Stimulated activated CD4-positive, alpha-beta T cell treated with anti-CD3 and anti-CD28 coated beads, Interleukin-1b, Interleukin-23, amount 100 ng/mL, for 1 hour (primary cell): ENCODE measurements at places on chromosomes 11 and 22.

GRCh38 chr11:102749101-102749722, 24.5 kb upstream of the MMP8 start:
- DNase-seq = no peak

- no peak for DNase-seq
Observed at GRCh38 chr11:95187723-95188122, 43.3 kb downstream of the SESN3 start.

DNA sequence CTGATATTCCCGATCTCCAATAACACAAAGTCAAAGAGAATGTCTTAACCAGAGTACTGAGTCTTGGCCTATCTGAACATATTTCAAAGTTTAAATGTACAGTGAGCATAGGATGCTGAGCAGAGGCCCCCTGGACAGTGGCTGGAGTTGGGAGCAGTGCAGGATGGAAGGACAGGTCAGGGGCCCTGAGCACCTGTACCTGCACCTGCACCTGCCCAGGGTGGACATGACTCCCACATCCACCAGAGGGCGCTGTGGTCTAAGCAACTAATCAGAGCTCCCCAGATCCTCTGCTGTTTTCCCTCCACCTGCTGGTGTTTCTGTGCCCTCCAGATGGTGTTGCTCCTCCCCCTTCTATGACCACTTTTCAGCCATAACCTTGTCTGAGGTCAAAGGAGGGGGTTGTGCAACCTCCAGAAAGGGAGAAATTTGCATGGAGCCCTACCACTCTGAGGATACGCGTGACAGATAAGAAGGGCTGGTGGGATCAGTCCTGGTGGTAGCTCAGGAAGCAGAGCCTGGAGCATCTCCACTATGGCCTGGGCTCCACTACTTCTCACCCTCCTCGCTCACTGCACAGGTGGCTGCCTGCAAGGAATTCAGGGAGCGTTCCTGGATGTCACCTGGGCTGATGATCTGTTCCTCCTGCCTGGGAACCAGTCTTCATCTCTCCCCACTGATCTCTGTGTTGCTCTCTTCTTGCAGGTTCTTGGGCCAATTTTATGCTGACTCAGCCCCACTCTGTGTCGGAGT, 49.1 kb upstream of the VPREB1 start:
- DNase-seq = peak; percentile 75

DNA sequence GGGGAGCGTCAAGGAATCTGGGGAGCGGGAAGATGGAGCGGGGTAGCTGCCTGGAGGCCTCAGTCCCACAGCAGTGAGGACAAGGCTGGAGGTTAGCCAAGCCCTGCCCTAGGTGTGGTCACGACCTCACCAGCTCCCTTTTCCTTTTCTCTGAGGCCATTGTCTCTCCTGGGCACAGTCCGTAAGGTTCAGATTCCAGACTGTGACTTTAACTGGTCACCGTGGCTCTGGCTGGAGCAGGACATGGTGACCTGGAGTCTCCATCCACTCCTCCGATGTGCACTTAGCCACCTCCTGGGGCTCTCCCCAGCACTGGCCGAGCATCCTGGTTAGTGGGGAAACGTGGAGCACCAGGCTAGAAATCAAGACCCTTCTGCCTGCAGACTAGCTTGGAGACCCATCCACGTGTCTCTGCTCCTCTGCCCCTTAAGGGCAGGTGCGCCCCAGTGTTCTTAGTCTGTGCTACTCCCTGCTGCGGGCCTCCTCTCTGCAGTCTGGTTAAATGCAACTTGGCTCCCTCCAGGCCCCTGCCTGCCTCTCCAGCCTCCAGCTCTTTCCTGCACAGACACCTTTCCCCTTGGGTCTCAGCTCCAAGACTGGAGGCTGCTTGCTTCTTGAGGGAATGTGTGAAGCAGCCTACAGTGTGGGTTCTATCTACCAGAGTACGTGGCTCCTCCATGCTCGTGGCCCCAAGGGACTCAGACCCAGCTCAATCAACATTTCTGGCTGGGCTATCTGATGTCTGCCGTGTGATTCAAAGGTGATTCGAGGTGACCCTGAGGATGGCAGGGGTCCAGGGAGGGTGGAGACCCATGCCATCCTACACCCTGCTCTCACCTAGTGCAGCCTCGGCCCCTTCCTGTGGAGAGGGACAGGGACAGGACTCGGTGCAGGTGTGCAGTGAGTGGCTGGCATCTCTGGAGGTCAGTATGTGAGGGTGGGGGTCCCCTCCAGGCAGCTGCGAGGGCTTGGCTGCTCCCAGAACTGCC, 5.2 kb downstream of the SLC25A1 start:
- DNase-seq = no peak

GRCh38 chr11:12376259-12377081, 901 bp upstream of the PARVA start:
- no peak for DNase-seq

GRCh38 chr22:38835888-38836301, 7.9 kb downstream of the NPTXR start:
- no peak for DNase-seq

- no peak for DNase-seq
Observed at GRCh38 chr11:123674297-123674696, 19.9 kb upstream of the SCN3B start.

DNA sequence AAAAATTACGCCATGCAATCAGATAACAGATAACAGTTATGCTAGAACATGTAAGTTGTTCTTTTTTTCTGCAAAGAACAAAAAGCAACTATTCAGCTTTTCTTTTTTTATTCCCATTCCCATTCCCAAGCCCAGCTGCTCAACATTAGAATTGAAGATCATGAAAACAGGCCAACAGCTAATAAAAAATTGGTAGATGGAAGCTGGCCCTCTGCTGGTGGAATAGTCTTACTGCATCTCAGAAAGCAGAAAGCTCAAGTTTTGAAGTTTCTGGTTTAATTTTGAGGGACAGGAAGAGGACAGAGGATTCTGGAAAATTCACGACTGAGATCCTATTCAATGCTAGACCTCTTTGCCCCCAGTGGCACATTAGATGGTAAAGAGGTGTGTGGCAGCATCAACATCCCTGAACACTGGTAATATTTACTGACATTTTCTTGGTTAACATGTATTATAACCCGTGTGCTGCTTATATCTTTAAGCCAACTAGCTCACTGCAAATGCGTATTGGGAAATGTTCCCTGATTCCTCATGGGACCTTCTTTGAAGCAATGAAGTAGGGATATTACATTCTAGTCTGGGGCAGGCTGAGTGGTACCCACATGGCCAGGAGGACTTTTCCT, 591.2 kb downstream of the OPCML start:
- no peak for DNase-seq

DNA sequence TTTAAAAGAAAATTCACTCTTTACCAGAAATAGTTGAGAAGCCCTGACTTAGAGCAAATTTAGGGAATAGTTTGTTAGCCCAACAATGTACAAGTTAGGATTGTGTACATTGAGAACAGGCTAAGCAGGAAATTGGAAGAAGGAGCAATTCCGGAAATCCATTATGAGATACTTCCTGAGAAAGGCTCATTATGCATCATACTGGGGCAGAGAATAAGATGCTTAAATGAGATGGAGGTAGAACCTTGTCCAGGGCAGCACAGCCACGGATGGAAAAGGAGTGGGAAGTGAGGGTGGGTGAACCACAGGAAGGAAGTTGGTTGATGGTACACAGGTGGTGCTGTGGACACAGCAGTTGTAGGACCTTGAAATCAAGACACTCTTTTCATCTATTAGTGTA, 180.2 kb downstream of the PGR start:
- DNase-seq = no peak

DNA sequence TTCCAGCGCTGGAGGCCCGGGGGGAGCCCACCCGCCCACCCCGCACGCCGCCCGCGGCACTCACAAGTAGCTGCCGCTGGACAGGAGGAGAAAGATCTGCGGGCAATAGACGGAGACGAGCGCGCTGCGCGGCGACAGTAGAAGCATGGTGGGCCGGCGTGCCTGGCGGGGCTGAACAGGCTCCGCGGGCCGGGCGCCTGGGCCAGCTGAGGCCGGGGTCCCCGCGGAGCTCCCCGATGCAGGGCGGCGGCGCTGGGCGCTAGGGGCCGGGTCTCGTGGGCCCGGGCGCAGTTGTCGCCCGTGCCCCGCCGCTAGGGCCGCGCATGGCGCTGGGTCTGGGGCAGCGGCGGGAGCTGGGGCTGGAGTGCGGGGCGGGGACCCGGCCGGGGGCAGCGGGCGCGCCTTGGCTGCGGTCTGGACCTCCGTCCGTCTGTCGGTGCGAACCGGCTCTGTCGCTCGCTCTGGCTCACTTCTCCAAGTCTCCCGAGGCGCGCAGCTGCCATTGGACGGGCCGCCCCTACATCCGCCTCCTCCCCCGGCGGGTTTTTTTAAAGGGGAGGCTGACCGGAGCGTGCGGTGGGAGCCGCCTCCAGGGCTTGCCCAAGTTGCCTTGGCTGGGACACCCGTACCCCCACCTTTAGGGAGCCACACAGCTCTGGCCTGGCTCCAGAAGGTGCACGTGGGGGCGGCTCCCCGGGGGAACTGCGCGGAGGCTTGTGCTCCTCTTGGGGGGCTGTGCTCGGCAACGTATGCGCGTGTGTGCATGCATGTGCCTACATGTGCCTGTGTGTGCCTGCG, 4.7 kb downstream of the WNT7B start:
- DNase-seq = no peak

- DNase-seq = no peak
Observed at GRCh38 chr22:20750461-20751184, 23.3 kb upstream of the SERPIND1 start.

DNA sequence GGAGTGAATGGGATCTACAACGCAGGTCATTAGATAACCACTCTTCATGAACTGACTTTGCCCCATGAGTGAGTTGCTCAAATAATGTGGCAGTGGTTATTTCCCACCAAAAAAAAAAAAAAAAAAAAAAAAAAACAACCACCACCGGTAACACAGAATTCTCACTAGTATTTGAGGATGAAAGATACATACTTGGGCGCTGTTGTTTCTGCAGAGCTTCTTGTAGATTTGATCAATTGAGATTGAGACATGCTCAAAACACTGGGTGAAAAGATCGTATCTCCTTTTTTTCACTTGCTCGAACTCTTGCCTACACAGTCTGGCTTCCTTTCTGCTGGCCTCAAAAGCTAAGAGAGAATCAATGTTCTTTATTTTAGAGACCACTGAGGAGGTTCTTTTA, 44.1 kb downstream of the FAM118A start:
- DNase-seq = no peak

DNA sequence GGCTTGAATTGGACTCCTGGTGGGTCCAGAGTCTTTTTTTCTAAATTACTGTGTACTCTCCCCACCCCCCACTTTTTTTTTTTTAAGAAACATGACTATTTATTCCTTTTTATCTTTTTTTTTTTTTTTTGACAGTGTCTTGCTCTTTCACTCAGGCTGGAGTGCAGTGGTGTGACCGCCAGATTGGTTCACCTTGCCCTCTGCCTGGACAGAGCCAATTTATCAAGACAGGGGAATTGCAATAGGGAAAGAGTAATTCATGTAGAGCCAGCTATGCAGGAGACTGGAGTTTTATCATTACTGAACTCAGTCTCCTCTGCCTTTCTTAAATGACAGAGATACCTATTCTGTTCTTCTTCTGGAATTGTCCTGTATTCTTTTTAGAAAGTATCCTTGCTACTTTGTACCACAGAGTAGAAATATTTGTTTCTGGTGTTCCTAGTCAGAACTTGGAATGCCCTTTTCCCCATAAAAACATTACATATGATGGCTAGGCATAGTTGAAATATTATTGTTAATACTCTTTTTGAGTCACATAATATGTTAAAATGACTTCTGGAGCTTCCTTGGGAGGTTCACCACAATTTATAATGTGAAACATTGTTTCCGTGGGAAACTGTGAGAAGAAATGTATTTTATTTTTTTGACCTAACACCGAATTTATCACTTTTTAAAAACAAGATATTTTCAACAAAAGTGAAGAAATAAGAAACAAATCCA, 95.6 kb downstream of the UVRAG start:
- DNase-seq = no peak

- DNase-seq = no peak
Observed at GRCh38 chr11:10398525-10398924, 56.5 kb upstream of the AMPD3 start.

- no peak for DNase-seq
Observed at GRCh38 chr11:36578458-36578857, 10.7 kb downstream of the RAG1 start.
